LNCaP clone FGC (cell line): ENCODE measurements at places on chromosomes 6 and 20.

GRCh38 chr6:70140496-70140895 is 162.4 kb downstream of the COL9A1 start:
- DNase-seq, result no peak

DNA sequence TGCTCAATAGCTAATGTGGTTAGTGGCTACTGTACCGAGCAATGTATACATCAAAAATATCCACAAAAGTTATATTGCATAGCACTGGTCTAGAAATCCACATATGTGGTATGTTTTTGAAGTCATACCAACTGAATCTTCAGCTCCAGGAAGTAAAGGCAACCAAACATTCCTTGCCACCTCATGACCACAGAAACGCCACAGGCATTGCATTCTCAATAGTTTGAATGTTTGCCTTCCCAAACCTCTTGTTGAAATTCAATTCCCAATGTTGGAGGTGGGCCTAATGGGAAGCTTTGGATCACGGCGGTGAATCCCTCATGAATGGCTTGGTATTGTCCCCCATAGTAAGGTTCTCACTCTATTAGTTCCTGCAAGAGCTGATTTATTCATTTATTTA is 18.2 kb upstream of the ZNF391 start:
- DNase-seq, result no peak

DNA sequence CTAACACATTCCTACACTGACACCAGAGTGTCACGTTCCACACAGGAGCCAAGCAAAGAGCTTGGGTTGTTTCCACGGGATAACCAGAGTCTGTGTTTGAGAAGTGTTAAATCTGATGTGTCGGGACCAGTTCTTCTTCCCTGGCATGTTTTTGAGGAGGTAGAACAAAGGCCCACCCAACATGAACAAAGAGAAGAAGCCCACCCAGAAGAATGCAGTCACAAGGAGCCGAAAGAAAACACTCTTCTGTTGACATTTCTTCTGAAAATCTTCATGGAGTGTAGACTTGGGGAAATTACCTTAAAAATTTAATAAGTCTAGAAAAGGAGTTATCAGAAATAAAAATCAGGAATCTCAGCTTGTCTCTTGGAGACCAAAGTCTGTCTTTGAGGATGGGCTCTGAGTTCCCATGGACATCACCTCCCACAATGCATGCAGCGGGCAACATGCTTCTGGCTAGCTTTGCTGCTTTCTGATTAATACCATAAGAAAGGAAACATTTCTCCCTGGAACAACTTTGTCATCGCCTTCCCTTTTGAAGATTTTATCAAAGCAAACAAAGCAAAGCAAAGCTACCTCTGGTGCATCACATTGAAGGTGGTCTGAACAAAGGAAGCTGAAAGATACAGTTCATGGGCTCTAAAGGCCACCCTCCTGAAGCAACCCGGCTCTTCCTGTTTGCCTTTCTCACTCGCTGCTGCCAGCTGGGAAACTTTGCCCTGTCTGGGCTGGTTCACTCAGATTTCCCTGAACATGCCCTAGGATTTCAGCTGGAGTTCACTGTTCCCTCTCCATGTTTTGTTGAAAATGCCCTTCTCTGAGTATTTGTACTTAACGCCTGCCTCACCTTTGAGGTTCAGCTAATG is 448.1 kb downstream of the KIF16B start:
- DNase-seq, result no peak

GRCh38 chr6:140441256-140441655 is 1066.8 kb upstream of the CITED2 start:
- DNase-seq, result peak; percentile 23

- DNase-seq, result no peak
Measured at GRCh38 chr6:15507221-15507620, 155.6 kb downstream of the DTNBP1 start.

DNA sequence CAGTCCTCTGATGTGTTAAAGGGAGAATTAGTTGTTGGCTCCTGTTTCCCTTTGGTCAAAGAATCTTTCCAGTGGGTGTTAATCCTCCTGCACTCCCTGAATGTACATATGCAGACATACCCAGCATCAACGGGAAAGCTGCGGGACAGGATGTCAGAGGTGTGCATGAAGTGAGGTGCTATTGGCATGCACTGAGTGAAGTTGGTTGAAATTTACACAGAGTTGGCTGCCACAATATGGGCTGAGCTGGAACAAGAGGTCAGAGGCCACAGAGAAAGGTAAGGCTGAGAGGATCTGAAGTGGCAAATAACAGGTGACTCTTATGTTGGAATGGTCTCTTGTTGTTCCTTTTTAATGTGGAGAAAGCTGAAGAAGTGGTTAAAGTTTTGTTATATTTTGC is 82.7 kb upstream of the AKIRIN2 start:
- no peak for DNase-seq

- no peak for DNase-seq
Measured at GRCh38 chr6:135235716-135236115, 54.6 kb downstream of the MYB start.

DNA sequence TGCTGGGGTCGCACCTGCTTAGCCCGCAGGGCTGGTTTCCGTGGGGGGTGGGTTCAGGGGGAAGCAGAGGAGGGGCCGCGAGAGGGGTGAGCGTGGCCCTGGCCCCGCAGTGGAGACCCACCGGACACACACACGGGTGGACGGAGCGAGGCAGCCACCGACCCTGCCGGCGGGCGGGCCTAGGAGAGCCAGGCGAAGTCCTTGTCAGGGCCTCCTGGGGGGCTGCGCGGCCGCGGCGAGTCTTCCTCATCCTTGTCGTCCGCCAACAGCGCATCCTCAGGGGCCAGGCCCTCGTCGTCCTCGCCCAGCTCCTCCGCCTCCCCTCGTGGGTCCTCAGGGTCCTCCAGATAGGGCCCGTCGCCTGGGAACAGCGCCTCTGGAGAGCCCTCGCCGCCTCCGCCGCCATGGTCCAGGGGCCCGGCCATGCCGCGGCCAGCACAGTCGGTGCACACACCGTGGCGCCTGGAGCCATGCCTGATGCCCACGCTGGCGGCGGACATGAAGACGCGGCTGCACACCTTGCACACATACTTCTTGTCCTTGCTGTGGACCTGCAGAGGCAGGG is 7.3 kb downstream of the SLC2A4RG start:
- DNase-seq, result no peak

GRCh38 chr6:167501831-167502385 is 177.0 kb downstream of the TTLL2 start:
- DNase-seq, result peak; percentile 22

DNA sequence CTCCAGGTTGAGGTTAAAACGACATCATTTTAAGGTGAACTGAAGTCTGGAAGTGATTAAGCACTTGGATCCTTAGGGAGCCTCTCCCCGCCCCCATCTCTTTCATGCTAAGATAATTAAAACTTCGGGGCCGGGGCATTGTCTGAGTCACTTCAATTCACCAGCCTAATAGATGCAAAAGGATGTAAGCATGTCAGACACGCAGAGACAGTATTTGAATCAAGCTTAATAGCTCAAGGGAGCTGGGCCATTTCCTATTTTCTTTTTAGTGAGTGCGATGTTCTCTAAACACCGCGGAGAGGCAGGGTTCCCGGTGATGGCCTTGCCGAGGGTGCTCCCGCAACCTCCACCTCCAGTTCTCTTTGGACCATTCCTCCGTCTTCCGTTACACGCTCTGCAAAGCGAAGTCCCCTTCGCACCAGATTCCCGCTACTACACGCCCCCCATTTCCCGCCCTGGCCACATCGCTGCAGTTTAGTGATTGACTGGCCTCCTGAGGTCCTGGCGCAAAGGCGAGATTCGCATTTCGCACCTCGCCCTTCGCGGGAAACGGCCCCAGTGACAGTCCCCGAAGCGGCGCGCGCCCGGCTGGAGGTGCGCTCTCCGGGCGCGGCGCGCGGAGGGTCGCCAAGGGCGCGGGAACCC is 516 bp upstream of the IRF4 start:
- no peak for DNase-seq

DNA sequence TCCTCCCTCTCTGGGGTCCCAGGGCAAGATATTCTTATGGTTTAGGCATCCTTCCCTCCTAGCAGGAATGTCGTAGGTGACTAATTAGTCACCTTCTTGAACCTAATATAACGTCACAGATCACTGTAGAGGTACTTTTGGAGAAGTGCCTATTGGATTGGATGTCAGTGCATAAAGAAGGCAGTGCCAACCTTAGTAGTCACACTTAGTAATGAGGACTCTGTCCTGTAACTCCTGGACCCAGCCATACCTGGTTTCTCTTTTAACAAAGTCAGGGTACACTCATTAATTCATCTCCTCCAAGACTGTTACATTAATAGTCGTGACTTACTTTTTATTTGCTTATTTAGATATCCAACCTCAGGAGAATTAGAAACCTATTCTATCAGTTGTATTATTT is 20.0 kb downstream of the VTA1 start:
- no peak for DNase-seq

DNA sequence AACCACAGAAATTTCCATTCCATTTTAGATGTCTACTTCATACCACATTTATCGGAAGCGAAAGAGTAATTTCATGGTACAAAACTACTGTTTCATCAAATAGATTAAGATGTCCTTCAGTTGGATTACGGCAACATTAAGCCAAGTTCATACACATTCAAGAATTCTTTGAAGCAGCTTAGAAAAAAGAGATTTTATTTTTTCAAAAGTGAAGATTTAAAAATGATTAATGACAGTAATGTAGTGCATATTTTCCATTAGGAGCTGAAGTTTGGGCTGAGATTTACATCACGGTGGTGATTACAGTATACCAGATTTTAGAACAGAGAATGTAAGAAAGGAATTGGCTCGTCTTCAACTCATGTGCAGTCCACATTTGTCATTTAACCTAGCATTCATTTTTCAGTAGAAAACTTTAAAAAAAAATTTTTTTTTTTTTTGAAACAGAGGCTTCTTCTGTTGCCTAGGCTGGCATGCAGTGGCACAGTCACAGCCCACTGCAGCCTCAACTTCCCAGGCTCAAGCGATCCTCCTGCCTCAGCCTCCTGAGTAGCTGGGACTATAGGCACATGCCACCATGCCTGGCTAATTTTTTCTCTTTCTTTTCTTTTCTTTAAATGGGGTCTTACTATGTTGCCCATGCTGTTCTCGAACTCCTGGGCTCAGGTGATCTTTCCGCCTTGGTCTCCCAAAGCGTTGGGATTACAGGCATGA is 1.9 kb downstream of the SYNJ2 start:
- no peak for DNase-seq

GRCh38 chr6:52352239-52353018 is 9.5 kb upstream of the PAQR8 start:
- DNase-seq, result peak; percentile 30

- no peak for DNase-seq
Measured at GRCh38 chr6:75210885-75211739, 5.3 kb upstream of the COL12A1 start.

DNA sequence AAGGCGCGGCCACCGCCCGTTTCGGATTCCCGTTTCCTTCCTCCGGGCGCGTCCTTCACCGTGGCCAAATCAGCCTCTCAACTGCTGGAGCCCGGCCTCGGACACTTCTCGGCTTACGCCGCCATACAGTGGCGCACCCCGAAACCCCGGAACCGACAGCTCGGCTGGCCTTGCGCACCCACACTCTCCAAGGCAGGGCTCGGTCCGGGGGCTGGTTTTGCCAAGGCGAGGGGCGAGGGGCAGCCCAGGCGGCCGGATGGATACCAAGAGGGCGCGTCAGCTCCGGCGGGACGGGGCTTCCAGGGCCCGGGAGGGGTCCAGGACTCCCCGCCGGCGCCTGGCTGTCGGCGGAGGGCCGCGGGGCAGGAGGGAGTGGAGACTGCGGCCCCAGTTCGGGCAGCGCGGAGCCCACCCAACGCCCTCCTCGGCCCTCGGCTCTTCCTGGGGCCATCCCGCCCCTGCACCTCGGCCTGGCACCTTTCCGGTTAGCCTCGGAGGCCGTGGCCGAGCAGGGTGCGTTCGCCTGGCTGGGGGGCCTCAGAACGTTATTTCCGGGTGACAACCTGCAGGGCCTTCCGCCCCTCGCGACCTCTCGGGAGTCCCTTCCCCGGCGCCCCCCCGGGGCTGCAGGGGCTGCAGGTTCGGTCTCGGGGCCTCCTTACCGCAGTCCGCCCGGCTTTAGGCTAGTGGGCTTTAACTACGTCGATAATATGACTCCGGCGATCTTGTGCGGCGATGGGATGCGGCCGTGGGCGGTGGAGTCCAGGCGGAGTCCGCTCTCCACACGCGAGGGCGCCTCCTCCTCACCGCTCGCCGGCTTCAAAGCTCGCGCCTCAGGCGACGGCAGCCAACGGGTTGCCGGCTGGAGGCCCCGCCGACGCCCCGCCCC is 697 bp upstream of the CEP43 start:
- no peak for DNase-seq

GRCh38 chr6:85892346-85892745 is 249.7 kb upstream of the SYNCRIP start:
- DNase-seq, result no peak

GRCh38 chr6:103719545-103719944 is 1140.2 kb downstream of the HACE1 start:
- DNase-seq, result no peak

DNA sequence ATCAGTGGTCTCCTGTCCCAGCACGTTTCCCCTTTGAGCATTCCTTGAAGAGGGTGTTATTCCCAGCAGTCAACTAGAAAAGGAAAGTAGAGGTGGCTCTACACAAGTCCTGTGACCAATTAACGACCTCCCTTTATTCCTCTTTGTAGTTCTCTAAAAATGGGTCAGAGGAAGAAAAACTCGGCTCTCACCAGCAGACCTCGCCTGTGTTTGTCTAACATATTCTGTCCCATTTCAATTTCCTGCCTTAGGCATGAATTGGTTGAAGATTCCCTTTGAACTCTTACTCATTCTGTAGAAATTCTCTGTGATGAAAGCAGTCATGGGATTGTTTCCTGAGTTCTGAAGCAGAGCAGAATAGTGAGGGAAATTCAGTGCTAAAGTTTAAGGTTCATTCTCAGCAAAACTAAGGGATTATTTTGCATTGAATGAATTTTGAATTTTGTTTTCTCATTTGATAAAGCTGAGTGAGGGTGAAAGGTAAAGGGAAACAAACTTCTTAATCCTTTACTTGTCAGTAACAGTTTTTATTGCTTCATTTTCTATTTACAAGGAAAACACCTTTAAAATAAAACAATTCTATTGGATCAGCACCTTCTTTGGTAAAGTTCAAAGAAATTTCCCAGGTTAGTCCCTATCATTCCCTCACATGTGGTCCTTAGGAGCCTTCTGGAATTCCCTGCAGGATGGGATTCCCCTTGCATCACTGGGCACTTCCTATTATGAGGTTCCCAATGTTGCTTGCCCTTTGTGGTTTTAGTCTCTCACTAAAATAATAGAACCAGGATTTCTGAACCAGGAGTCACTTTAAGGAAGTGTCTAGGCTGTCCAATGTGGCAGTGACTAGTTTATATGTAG is 105.8 kb downstream of the SLX4IP start:
- DNase-seq, result no peak

DNA sequence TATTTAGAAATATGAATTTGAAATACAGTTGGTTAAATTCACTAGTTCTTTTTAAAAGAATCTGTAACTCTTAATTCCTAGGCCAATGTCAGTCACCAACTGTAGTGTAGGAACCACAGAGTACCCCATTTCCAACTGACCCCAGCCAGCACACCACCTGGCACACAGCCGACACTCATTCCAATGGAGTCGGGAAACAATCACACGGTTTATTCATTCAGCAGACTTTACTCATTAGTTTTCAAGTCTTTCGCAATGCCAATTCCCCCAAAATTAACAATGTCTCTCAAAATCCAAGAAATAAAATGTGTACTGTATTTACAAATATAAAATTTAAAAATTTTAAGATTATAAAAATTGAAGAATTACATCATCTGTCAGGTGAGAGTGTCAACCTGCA is 13.5 kb downstream of the ARG1 start:
- DNase-seq, result no peak

GRCh38 chr20:18372296-18372695 is 84.0 kb downstream of the ZNF133 start:
- DNase-seq, result no peak
